Transverse colon (tissue), 4 donors: ENCODE measurements at places on chromosomes 4 and X.

DNA sequence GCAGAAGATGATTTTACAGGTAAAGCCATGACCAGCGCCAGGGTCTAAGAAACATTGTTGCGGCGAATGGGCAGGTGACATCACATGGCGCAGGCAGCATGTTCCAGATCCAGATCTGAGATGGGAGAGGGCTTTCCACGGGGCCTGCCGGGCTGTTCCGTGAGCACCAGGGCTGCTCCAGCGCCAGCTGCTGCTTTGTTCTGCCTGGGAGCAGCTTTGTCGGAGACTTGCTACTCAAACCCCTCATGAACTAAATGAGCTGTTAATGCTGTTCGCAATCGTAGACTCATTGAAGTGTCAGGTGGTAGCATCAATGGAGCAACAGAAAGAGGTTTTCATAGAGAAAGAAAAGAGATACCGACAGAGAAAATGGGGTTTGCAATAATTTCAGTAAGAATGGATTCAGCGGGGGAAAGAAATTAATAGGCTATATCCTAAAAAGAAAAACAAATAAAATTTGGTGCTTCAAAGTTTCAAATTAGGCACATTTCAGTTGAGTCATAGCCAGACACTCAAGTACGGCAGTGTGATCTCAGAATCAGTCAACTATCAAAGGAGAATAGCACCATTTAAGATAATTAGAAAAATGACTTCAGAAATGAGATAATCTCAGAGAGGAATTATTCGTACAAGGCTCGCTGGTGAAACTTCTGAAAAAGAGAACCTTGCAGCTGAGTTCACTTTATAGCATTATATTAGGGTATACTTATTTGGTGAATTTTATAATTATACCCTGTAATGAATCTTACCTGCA, 23.9 kb downstream of the SORBS2 start:
- no peak for DNase-seq

DNA sequence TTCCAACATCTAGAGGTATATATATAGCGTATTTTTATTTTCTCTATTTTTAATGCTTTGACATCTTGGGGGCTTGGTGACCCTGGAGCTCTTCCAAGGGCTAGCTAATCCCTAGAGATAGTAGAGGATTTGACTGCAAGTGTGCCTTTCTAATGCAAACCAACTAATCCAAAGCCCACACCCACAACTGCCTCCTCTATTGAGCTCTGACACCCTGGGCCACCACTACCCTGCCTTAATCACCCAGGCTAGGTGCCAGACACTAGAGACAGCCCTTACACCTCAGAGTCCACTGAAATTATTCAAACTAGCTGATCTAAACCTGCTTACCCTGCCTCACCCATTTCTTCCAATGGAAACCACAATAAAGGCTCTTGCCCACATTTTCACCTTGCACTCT, 69.6 kb upstream of the ATXN3L start:
- DNase-seq = no peak

DNA sequence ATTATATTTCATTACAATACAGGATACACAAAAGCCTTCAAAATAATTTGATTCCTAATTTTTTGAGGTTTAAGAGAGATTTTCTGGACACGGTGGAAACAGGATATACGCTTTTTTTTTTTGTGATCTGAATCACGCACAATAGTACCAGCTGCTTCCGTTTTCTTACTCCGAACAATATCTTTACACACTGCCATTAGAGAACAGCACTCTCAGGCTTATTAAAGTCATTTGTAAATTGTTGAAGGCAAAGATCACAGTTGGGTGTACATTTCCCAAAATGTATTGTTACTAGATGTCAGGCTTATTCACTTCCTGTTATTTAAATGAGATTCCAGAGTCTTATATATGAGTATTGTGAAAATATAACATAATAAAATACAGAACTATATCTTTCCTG, 71.5 kb downstream of the TMEM47 start:
- no peak for DNase-seq

DNA sequence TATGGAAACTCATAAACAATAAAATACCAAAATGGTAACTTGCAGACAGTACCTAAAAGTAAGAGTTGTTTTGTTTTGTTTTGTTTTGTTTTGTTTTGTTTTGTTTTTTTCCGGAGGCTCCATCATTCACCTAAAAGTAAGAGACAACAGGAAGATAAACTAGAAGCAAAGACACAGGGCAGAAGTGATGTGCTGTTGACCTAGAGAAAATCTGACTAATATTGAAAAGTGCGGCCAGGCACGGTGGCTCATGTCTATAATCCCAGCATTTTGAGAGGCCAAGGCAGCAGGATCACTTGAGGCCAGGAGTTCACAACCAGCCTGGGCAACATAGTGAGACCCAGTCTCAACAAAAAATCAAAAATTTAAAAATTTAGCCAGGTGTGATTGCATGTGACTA, 5.6 kb upstream of the CENPC start:
- DNase-seq = no peak

GRCh38 chr4:127441571-127441970, 191.2 kb upstream of the INTU start:
- no peak for DNase-seq

DNA sequence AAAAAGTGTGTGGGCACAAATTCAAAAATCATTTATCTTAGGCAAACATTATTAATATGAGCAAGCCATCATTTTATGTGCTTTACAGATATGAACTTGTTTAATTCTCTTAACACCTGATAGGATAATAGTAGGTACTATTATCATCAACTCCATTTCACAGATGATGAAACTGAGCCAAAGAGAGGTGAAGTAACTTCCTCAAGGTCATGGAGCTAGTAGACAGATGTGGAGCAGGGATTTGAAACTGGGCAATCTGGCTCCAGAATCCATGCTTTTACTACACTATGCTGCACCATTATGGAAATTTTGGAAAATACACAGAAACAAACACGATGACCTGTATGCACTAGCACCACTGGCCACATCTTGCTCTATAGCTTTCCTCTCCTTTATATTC, 1.0 kb upstream of the PIN4 start:
- no peak for DNase-seq

- DNase-seq = no peak
These were observed 219.8 kb downstream of the ZNF674 start for GRCh38 chrX:46325312-46325877.

- DNase-seq = no peak
These were observed 10.6 kb upstream of the ZNF718 start for GRCh38 chr4:113732-114131.
